ENCODE measurements at places on chromosomes 5 and 9.

GRCh38 chr5:32506799-32507198, 62.3 kb upstream of the ZFR start:
- no peak for DNase-seq

DNA sequence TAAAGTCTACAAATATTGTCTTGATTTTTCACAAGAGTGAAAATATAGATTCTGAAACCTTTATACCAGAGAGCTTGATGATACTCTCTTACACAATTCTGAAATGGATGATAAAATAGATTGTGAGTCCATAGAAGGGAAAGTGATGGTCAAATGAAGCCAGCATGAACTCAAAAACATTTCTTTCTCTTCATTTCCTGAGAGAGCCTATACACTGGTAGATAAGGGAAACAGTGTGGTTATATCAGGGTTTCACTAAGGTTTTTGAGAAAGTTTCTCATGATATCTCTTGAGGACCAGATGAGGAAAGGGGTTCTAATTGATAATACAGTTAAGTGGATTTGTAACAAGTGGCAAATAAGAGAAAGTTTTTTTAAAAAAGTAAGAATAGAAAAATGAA, 254.1 kb downstream of the PJA2 start:
- DNase-seq, result no peak

GRCh38 chr5:18114151-18114757, 480.0 kb downstream of the TAF11L14 start:
- DNase-seq, result no peak

DNA sequence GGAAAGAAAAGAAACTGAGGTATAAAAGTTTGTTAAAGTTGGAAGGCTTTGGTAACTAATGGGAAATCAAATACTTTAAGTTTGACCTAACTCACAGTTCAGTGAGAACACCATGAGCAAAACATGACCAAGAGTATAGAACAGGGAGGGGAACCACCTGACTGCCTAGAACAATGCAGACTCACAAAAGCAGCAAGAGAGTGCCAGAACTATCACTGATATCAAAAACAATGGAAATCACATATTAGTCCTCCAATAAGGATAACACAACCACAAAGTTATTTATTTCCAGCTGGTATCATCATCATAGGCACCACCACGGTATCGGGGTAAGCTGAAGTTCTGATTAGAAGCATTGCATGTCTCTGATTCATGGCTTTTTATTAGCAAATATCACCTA, 77.5 kb downstream of the TRPM6 start:
- DNase-seq, result no peak

DNA sequence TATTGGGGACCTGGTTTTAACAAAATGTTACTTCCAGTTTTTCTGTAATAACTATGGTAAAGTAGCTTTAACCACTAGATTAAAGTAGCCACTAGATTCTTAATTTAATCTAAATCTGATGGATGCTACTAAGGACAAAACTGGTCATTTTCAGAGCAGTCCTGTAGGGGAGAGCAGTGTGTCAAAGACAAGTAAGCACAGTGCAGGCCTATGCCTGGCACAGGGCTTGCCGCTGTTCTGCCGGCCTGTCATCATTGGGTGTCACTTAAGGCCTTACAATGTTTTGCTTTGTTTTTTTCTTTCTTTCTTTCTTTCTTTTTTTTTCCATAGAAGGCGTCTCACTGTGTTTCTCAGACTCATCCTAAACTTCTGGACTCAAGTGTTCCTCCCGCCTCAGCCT, 53.0 kb upstream of the NXNL2 start:
- no peak for DNase-seq

GRCh38 chr5:42596817-42597216, 159.8 kb upstream of the CCDC152 start:
- no peak for DNase-seq

- DNase-seq, result no peak
Observed at GRCh38 chr5:115800108-115800507, 16.4 kb downstream of the CDO1 start.

DNA sequence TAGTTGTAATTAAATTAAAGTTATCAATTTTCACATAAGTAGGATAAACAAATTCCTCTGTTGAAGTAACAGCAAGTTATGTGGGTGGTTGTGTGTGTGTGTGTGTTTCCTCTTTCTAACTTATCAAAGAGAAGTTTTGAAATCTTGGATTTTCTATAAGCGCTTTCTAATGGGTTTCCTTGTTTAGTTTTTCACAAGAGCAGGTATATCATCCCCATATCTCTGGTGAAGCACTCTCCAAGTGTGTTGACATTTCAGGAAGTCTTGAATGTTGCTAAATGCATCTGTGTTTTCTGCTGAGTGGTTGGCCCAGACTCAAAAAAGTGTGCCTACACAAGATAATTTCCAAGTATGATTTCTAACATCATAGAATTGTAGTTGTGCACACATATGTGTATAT, 43.3 kb downstream of the PRDM6 start:
- no peak for DNase-seq

DNA sequence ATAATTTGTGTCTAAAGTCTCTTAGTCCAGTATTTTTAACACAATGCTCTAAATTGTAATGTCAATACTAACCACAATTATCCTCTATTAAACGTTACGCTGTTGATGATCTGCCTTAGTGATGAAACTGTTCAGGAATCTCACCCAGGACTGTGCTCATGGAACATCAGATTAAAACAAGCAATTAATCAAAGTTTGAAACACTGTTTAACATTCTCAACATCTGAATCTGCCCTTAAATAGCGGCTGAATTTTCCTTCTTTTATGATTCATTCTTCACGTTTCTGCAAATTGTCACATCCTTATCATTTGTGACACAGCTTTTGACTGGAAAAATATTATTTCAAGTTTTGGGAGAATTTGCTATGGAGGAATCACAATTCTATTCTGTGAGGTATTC, 113.8 kb downstream of the MARCHF11 start:
- no peak for DNase-seq

- DNase-seq, result no peak
Observed at GRCh38 chr5:72937517-72938061, 18.3 kb upstream of the FCHO2 start.

DNA sequence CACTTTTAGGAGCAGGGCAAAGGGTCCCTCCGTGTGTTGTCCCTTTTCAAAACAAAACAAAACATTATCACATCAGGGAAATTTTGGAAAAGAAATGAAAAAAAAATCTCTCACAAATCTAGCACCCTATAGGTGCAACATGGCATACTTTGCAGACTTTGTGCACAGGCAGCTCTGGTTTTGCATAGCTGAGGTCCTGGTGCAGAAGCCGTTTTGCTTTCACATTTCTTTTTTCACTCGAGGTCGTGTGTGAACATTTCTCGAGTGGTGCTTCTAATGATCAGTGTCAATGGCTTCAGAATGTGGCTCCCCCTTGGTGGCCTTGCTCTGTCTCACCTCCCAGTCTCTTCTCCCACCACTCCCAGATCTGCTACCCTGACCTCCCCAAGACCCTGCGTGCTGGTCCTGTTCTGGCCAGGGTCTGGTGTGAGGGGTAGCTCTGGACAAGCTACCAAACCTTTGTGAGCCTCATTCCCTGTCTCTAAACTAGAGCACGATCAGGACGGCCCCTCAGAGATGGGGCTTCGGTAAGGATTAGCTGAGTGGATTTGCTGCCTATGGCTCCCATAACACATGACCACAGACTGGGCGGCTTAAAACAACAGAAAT, 258.0 kb downstream of the NSG2 start:
- DNase-seq, result no peak

- no peak for DNase-seq
Observed at GRCh38 chr5:175859916-175860315, 11.5 kb upstream of the CPLX2 start.

GRCh38 chr9:87798261-87798833, 72.4 kb downstream of the CTSL start:
- no peak for DNase-seq

DNA sequence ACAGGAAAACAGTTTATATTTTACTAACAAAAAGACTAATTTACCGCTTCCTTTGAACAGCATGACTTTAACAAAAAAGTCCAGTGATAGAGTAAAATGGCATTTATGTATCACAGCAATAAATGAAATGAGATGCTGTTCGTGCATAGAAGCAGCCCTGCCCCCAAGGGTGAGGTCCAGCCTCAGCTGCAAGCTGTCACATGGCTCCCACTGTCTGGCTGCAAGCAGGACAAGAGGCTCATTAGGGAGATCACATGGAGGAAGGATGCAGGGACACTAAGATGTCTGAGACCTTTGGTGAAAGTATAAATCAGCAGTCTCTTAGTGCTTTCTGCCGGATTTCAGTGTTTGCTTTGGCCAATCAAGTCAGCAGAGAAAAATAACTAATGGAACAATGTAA, 23.0 kb downstream of the GDNF start:
- no peak for DNase-seq

GRCh38 chr9:7067169-7067568, 309.4 kb downstream of the KDM4C start:
- no peak for DNase-seq

DNA sequence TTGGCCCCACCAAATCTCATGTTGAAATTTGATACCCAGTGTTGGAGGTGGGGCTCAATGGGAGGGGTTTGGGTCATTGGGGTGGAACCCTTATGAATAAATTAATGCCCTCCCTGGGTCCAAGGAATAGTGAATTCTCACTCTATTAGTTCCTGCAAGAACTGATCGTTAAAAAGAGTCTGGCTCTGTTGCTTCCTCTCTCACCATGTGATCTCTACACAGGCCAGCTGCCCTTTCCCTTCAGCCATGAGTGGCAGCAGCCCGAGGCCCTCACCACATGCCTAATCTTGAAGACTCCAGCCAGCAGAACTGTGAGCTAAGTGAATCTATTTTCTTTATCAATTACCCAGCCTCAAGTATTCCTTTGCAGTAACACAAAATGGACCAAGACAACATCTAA, 106.0 kb downstream of the CAAP1 start:
- no peak for DNase-seq

DNA sequence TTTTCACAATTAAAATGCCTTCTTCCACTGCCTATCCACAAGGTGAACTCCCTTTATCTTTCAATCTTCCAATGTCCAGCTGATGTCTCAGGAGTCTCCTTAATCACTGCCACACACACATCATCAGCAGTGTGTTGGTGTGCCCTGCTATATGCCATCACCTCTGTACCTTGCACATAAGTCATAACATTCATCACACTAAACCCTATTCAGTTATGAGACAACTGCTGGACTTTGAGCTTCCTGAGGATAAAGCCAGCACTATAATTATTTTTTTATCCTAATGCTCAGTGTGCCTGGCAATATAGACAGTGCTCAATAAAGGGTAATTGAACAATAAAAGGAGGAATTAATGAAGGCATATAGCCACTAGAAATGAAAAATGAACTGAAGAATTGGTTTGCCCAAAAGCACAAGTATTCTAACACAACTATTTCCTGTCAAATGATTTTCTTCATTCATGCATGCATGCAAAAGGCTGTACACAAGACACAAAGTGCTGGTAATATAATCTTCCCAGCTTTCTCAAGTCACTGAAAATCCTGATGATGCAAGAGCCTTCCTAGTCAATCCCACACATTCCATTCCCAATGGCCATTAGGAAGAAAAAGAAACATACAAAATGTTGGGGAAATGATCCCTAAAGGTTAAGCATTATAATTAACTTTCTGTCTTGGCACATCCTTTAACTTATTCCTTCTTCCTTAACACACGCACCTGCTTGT, 32.4 kb downstream of the LPAR1 start:
- no peak for DNase-seq

GRCh38 chr5:126499853-126500342, 76.7 kb downstream of the GRAMD2B start:
- peak; percentile 24 for DNase-seq

- no peak for DNase-seq
Observed at GRCh38 chr5:154402611-154403010, 43.2 kb upstream of the SAP30L start.

DNA sequence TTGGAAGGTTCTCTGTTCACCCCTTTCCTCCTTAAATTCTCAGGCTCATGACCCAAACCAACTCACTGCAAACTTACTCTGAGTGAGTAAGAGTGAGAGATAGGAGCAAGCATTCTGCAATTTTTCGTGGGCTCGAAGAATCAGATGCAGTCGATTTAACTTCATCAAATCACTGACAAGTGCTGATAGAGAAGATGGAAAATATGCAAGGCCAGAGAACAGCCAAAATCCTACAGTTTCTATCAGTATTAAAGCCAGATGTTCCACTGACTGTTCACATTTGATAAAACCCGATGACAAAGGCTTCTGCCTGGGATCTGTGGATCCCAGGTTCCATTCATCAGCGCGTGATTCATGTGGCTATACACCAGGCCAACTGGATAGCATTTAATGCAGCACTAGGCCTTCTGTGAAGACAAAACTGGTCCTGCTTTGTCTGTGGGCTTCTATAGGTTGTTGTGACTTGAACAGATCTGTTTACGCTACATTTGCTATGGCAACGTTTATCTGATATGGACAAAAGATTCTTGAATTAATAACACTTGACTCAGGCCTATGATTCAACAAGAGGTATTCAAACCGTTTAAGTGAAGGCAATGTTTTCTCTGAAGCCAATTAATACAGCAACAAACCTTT, 251.2 kb downstream of the NFIB start:
- no peak for DNase-seq

DNA sequence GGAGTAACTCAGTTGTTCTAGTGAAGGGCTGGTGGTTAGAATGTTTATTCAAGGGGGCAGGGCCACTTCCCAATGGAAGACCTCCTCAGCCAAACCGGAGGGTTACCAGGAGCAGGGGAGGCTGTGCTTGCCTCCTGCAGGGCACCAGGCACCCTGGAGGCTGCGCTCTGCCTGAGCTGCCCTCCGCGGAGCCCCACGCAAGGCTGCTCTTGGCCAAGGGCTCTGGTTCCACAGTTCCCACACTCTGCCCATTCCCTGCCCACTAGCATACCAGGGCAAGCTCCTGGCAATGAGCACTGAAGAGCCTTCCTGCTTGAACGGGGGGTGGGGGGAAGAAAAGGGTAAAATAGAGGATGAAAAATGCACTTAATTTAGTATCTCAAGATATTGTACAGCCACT, 35.5 kb upstream of the PTCH1 start:
- no peak for DNase-seq

DNA sequence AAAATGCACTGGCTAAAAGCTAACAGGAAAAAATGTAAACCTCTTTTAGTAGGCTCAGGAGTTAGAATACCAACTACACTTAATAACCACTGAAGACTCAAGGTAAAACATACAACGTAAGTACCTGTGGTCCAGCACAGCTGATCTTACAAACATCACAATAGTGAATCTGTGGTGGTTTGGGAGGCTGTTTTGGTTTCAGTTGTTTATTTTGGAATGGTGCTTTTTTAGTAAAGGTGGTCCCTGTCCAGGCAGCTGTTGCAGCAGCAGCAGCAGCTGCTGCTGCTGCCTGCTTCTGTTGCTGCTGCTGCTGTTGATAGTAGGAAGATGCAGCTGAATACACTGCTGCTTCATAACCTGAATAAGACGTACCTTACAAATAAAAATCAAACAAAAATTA, 37.9 kb downstream of the ZFR start:
- no peak for DNase-seq

- DNase-seq, result no peak
Observed at GRCh38 chr5:116013207-116013785, 19.0 kb upstream of the ARL14EPL start.

DNA sequence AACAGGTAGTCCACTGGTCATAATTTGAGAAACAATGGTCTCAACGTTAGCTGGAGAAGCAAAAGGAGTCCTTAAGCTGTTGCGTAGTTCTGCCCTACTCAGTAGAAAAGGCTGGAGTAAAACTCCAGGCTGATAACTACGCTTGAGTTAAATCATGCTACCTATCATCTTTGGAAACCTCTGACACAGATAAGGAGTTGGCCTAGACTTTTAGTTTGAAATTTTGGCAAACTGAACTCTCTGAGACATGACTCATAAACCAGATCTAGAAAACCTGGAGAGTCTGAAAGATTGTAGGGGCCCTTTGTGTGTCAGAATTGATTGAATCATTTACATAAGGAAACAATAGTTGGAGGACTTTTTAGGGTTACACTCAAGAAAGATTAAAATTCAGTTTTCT, 26.3 kb downstream of the NMUR2 start:
- no peak for DNase-seq
